ENCODE measurements at places on chromosomes 11 and 22.

DNA sequence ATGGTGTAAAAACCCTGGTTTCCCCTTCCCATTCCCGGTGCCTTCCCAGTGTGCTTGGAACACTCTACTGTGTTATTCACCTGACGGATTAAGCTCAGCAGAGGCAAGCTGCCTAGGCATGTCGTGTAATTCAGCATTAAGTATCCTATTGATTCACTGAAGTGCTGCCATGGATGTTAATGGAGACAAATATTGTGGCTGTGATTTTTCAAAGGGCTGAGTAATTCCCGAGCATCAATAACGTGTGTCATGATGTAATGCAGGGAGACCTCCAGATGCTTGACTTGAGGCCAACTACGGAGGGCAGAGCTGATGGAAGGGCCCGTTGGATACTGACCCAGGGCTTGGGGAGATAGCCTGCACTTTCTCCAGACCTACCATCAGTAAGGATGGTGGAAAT is 269.0 kb downstream of the ST3GAL4 start:
- DNase-seq, result no peak

DNA sequence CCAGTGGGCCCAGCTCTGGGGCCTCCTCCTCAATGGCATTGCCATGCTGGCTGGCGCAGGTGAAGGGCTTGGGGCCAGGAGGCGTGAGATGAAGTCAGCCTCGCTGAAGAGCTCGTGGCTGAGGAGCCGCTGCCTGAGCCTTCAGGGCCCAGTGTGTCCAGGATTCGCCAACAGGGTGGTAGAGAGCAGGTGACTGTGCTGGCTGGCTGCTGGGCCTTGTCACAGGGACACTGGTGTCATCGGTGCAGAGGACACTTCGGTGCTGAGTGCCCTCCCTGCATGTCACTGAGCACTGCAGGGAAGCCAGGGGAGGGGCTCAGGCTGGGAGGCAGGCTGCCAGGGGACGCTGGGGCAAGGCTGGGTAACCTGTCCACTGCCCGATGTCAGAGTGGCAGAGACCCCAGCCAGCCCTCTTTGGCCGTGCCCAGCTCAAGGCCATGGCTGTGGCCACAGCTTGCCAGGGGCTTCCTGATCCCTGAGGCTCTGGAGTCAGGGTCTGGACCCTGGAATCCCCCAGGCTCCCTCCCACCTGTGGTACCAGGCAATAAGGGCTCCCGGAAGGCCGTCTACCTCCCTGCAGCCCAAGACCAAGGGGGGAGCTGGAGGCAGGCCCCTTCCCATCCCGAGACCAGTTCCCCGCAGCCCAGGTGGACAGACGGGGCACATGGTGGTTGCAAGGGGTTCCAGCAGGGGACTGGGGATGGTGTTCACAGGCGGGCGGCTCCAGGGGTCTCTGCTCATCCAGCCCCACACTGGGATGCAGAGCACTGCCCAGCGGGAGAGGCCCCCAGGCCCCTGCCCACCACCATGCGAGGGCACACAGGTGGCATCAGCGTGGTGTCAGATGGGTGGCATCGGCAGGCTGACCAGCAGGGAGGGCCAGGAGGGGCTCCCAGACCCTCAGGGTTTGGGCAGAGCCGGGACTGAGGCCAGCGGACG is 63.9 kb downstream of the ARFGAP3 start:
- no peak for DNase-seq

GRCh38 chr11:90646706-90647105 is 423.9 kb upstream of the CHORDC1 start:
- no peak for DNase-seq

DNA sequence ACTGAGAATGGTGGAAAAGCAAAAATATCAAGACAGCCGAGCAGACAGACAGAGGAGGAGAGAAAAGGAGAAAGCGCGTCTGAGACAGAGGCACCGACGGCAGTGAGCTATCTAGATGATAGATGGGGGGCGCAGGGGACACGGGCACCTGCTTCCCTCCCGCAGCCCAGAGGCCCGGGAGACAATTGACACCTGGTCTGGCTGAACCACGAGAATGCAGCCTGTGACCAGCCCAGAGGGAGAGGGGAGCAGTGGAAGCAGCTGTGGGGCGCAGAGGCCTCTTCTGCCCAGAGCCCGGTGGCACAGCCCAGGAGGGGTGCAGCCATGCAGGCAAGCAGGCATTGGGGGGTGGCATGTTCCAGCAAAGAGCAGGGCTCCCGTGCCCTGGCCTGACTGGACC is 48.2 kb downstream of the ELFN2 start:
- no peak for DNase-seq

- no peak for DNase-seq
Observed at GRCh38 chr22:41567512-41567768, 6.6 kb downstream of the CSDC2 start.

- DNase-seq, result peak; percentile 72
Observed at GRCh38 chr22:50010676-50011446, 1.7 kb downstream of the IL17REL start.

DNA sequence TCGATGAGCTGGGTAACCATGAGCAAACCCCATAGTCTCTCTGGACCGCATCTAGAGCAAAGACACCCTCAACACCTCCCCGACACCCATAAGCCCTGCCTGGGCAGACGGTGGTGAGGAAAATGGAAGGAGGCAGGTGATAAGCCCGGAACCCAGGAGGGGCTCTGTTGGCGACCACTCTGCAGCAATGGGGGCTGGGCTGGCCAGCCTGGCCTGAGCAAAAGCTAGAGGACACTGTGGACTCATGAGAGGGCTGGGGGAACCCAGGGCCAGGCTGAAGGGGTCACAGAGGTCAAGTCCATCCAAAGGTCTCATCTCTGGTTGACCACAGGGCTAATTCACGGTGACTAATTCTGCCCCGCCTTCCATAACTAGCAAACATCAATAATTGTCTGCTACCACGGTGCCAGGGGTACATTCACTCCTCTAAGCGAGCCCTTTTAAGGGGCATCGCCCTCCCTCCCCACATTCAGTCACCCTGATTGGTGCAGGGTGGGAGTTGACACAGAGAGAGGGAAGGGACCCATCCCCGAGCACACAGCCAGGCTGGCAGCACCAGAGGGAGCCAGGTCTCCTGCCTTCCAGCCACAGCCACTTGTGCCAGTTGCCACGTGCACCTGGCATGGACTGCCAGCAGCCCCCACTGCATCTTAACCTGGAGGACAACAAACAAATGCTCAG is 4.0 kb downstream of the PYGM start:
- DNase-seq, result no peak

DNA sequence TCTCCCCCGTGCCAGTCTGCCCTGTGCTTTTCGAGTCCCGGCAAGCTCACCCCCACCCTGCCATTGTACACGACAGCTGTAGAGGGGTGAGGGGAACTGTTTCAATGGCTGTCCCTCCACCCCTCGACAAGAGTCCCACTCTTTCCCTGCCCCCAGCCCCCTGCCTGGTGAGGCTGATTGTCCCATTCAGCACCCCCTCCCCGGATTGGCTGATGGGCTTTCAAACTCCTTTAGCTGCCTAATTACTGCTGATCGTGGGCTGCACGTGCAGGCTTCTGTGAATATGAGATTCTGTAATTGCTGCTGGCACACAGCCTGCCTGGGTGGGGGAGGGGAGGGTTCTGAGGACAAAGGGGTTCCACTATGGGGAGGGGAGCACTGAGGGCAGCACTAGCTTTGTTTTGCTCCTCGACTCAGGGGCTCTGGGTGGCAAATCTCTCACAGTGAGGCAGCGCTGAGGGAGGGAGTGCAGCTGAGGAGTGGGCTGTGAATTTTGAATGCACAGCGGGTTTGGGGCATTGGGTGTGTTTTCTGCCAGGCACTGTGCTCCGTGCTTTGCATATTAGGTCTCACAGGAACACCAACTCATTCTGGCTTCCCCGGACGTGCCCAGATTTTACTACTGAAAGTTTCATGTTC is 42.6 kb upstream of the ACCSL start:
- DNase-seq, result no peak

- no peak for DNase-seq
Observed at GRCh38 chr11:112649856-112650255, 311.4 kb upstream of the NCAM1 start.

GRCh38 chr11:14119357-14119756 is 156.8 kb downstream of the SPON1 start:
- DNase-seq, result no peak

DNA sequence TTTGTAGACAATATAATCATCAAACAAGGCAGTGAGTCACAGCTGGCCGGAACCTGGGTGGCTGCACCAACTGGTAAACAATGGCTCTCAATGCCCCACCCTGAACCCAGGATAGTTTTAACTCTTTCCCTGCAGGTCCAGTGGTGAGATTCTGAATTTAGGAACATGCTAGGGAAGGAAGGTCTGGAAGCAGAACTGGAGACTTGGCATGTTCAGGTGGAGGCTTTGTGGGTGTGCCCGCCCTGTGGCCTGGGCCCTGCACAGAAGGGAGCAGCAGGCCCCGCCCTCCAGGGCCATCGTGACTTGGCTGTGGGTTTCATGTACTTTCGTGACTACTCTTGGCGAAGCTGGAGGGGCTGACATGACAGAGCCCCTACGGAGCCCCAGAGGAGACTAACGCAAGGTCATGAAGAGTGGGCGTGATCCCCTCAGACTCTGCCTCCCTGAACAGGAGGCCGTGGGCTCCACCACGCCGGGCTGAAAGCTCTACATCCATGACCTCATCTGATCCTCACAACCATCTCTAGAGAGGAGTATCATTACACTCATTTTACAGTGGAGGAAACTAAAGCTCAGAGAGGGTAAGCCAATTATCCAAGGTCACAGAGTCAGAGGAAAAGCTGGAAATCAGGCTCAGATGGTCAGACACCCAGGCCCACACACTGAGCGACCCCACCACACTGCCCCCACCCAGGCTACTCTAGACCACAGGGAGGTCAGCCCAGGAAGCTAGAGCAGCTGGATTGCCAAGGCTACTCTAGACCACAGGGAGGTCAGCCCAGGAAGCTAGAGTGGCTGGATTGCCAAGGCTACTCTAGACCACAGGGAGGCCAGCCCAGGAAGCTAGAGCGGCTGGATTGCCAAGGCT is 27.3 kb downstream of the MAFF start:
- no peak for DNase-seq

- no peak for DNase-seq
Observed at GRCh38 chr11:111604392-111605009, 2.3 kb downstream of the SIK2 start.
